Stimulated activated CD4-positive, alpha-beta T cell treated with anti-CD3 and anti-CD28 coated beads, TNF-alpha, amount 100 ng/mL, for 4 hours (primary cell): ENCODE measurements at places on chromosomes 1 and 21.

DNA sequence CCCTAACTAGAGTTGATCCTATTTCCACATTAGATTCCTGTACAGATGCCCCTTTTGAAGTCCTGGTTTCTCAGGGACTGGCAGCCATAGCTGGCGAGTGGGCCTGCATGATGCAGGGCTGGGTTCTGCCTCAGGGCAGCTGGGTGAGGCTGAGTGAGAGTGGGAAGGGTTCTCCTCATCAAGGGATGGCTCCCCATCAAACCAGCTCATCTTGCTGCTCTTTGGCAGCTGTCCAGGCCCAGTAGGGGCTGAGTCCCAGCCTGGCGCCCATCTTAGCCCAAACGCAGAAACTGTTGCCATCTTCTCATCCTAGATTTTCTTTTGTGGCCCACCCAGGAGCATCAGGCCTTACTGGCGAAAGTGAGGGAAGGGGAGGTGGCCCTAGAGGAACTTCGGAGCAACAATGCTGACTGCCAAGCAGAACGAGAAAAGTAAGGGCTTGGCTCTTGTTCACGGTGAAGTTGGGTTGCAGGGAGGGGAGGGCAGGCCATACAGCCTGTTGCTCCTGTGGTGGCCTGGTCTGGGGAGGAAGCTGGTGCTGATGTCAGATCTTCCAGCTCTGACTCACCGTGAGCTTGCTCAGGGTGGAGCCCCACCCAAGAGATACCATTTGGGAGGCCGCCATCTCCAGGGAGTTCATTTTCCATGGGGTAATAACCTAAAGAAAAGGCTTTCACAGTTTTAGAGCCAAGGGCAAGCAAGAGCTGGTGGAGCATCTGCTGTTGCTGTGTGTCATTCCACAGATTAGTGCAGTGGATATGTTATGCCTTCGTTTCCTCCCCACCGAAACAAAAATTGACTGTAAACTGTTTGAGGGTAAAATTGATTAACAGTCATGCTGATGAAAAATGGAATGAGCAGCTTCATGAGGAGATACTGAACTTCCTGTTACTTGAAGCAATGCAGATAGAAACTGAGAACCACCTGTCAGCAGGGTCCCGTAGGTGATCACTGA lies 34.7 kb downstream of the TUFT1 start:
- DNase-seq: no peak

- DNase-seq: no peak
Measured at GRCh38 chr1:88985032-88985431, 7.4 kb downstream of the KYAT3 start.

- no peak for DNase-seq
Measured at GRCh38 chr21:45551316-45551715, 9.1 kb upstream of the SLC19A1 start.

DNA sequence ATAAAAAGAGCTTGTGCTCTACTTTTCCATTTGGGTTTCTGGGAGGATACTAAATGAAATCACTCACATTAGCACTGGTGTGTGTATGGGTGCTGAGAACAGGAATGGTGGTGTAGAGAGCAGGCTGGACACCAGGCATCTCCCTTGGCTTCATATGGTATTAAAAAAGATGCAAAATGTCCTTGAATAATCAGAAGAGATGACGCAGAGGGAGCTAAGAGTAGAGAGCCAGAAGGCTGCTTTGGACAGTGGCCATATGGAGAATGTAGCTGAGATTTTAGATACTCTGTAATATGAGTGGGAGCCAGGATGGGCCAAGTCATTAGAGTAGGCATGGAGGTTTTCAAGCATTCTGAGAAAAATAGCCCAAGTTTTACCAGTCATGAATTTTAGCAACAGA lies 112.3 kb upstream of the ZRANB2 start:
- DNase-seq: no peak

GRCh38 chr1:203673550-203674411 lies 47.1 kb downstream of the ATP2B4 start:
- peak; percentile 38 for DNase-seq
